ENCODE measurements at places on chromosomes 2 and 18.

DNA sequence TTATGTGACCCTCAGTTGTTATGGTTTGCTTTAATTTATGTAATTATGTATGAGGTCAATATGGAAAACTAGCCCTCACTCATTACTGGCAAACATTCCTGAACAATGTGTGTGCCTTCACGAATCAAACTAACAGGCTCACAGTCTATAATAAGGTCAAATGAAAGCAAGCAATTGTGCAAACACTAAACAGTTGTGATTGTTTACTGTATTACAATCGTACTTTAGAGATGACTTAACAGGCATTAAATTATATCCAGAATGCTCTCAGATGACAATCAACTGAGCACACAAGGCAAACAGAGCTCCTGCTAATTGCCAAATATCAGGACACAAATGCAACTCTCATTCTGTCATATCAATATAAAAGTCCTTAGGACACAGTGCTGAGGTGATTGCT, 29.5 kb downstream of the COL5A2 start:
- no peak for DNase-seq

DNA sequence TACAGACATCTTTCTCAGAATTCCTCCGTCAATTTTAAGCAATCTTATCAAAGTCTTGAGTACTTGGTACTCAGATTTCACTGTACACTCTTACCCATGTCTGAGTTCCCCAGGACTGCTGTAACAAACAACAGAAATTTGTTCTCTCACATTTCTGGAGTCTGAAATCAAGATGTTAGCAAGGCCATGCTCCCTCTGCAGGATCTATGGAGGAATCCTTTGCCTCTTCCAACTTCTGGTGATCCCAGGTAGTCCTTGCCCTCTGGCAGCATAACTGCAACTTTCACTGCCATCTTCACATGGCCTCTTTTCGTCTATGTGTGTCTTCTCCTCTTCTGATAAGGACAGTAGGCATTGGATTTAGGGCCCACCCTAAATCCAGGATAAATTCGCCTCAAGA, 17.1 kb upstream of the CACNB4 start:
- DNase-seq, result no peak

DNA sequence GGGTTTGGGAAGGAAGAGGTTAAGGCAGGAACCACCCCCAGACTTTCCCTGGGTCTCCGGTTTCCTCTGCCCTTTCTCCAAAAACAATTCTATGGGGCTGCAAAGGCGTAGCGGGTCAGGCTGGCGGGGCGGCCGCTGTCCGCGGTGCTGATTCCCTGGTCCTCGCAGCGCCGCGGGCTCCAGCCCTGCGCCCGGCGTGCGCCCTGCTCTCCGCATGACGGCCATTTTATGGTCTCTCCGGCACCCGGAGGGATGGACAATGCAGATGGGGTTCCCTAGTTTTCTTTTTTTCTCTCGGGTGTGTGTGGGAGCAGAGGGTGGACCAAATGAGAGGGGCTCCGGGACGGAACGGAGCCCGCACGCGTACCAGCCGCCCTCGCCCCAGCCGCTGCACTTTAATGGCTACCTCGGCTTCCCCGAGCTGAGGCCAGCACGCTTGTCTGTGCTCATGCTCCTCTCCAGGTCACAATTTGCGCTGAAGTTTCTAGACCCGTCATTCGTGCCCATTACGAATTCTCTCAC, 1.6 kb downstream of the ST8SIA3 start:
- DNase-seq, result no peak

- no peak for DNase-seq
Measured at GRCh38 chr2:134190062-134190806, 63.6 kb upstream of the MGAT5 start.

GRCh38 chr18:55588870-55589595, 1.0 kb upstream of the TCF4 start:
- DNase-seq, result no peak

DNA sequence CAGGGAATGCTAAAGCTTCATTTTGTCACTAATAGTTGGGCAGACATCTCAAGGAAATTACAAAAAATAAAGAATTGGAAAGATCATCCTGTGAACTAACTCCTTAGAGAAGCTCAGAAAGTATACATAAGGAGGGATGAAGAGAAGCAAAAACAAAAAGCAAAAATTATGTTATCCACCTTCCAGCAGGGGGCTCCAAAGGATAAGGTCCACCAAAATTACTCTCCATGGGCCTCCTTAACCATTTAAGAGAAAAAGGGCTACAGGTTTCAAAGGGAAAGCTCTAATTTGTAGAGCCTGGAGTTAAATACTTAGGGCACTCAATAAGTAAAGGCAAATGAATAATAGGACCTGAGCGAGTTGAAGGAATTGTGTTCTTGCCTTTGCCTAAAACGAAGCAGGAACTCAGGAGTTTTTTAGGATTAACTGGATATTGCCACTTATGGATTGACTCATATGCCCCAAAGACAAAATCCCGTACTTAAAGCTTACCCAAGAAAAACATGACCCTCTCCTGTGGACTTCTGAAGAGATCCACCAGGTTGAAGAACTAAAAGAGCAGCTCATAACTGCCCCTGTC, 1167.9 kb downstream of the DSC3 start:
- no peak for DNase-seq

- no peak for DNase-seq
Measured at GRCh38 chr2:19764998-19765397, 136.8 kb downstream of the TTC32 start.

DNA sequence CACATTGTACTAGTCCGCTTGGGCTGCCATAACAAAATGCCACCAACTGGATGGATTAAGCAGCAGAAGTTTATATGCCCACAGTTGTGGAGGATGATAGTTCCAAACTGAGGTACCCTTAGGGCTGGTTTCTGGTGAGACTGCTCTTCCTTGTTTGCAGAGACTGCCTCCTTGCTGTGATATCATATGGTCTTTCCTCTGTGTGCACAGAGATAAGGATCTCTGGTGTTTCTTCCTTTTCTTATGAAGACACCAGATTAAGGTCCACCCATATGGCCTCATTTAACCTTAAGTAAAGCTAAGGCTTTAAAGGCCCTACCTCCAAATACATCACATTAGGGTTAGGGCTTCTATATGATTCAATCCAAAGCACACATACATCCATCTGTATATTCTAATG, 738.2 kb upstream of the GCFC2 start:
- DNase-seq, result no peak

DNA sequence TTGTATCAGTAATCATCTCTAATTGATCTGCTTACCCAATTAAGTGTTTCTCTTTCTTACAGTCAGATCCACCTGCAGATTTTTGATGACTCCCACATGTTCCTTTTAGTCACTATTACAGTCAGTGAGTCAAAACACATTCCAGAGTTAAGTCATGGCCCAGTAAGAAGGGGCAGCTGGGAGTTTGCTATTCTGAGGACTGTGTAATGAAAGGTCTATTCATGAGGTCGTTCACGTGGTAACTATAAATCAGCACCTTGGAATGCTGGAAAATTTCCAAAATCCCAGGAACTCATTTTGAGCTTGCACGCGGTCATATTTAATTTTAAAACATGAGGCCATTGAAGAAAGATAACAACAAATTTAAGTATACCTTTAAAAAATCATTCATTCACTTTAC, 252.5 kb downstream of the XIRP2 start:
- DNase-seq, result no peak

DNA sequence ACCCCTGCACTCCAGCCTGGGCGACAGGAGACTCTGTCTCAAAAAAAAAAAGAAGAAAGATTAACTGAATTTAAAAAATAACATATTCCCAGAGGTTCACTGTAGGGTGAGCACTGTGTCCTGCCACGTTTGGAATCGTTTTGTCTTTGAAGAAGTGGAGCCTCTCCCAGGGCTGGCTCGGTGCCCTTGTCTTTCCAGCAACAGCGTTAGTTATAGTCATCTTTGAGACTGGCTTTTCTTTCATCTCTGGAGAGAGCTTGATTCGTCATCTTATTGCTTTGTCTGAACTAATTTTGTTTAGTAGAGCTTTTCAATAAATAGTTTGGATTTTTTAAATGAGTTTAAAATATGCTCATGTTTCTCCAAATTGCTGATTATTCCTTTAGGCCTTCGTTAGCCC, 50.5 kb downstream of the IMPA2 start:
- DNase-seq, result no peak

DNA sequence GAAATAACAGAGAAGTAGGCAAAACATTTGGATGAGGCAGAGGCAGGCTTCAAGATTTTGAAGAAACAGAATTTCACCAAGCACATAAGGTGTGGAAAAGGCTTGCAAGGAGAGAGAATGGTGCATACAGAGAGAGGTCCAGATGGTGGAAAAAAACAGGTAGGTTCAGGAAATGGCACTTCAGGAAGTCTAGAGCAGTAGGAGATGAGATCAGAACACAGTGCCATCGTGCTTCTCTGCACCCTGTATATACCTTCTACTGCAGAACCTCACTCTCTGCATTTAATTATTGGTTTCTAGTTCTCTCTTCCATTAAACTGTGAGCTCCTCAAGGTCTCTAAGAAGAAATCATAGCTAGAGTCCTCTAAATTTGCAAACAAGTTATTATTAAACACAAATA, 2.4 kb downstream of the PAIP2B start:
- no peak for DNase-seq

Data from activated naive CD4-positive, alpha-beta T cell (primary cell).